ENCODE measurements at places on chromosomes 4 and X.

GRCh38 chr4:89837385-89837992 is 528 bp upstream of the SNCA start:
- peak; percentile 41 for DNase-seq

GRCh38 chr4:155907556-155907955 is 4.1 kb downstream of the TDO2 start:
- DNase-seq = no peak

GRCh38 chr4:2341261-2341841 is 77.1 kb downstream of the ZFYVE28 start:
- no peak for DNase-seq

GRCh38 chr4:102022343-102022742 is 231.8 kb downstream of the BANK1 start:
- no peak for DNase-seq

DNA sequence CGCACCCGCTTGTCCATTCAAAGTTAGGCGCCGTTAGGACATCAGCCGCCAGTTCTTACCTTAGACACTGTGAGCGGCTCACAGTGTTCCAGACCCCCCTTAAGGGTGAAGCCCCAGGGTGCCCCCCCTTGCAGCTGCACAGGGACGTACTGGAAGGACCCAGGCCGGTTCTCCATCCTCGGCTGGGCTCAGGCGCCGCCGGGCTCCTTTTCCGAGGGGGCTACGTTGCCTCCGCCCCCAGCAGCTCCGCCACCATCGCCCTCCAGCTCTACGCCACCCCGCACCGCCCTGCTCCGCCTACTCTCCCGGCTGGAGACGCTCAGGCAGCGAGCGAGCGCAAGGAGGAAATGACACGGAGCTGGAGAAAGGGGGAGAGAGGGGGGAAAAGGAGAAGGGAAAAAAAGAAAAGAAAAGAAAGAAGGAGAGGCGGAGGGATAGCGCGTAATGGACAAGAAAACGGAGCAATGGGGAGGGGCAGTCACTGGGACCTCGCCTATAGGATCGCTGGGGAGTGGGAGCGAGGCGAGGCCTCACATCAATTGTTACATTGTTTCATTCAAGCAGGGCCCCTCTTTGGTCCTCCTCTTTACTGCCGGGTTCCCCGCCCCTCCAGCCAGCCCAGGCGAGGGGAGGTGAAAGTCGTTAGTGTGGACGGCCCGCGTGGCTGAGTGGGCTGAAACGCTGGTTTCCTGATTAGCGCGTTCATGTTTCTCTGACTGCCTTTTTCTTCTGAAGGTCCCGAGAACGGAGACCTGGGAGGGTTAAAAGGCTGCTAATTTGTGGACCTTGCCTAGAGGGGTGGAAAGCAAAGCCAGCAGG is at the start of gene SHROOM4:
Gene SHROOM4 (minus strand): TSS at position 352 of the 819 bp plus-strand sequence. CDS start 176 bp downstream, at position 176.
- DNase-seq = peak; percentile 68

GRCh38 chr4:145566768-145567167 is 52.4 kb upstream of the MMAA start:
- no peak for DNase-seq

DNA sequence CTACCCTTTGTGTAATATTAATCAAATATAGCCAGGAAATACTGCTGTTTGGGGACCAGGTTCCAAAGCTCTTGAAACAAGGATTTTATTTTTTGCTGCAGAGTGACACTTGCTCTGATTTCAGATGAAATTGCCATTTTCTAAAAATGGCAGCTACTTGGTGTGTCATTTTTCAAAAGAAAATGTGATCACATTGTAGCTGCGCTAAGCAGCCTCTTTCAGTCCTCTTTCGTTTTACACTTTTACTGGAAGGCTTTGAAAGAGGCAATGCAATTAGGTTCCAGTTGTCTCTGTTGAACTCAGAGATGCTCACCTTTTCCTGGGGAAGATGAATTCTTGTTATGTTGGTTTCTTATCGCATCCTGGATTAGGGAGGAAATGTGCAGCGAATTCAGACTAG is 85.1 kb downstream of the CT47B1 start:
- no peak for DNase-seq

GRCh38 chr4:164224871-164225270 is 529.1 kb upstream of the SMIM31 start:
- no peak for DNase-seq

DNA sequence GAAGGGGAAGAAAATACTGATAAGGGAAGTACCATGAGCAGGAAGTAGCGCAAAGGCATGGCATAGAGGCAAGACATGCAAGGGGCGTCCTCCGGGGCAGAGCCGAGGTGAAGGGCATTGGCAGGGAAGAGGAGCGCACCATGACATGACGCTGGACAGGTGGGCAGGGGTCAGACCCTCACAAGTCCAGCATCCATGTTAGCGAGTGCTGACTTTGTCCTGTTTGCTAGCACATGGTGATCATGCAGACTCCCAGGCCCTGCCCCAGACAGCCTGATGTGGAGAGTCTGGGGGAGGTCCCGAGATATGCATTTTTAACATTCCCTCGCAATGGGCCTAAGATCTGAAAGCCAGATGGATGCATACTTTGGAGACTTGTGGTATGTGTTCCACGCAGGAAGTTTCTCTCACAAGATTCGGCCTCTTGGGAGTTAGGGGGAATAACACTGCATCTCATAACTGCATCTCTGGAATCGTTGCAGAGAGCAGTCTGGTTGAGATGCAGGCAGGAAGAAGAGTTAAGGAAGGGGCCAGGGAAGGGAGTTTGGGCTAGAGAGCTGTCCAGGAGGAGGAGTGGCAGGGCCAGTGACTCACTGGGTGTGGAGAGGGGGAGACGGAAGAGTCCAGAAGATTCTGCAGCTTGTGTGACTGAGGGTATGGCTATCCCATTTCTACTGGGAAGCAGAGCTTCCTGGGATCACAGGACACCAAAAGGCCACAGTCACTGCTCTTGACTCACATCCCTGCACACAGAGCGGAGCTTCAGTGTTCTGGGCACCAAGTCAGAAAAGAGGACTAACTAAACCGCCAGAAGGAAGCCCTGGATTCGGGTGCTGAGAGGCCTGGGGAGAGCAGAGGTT is 59.7 kb downstream of the FAM184B start:
- DNase-seq = no peak

- no peak for DNase-seq
These were observed 110.7 kb upstream of the GALNT7 start for GRCh38 chr4:173057901-173058300.

DNA sequence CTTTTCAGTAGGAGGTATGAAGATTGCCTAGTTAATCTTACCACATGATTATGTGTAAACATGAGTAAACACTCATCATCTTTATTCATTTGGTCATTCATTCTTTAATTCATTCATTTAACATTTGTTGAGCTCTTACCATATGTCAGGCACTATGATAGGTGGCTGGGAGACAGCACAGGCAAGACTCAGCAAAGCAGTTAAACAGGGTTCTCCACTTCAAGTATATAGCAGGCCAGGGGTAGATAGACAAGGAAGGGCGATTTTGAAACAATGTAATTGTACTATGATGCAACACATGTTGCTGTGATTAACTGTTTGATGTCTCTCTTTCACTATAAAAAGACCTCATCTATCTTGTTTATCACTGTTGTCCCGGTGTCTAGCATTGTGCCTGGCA is 84.3 kb upstream of the GPR101 start:
- no peak for DNase-seq

GRCh38 chr4:98641376-98641775 is 17.0 kb downstream of the TSPAN5 start:
- DNase-seq = no peak

DNA sequence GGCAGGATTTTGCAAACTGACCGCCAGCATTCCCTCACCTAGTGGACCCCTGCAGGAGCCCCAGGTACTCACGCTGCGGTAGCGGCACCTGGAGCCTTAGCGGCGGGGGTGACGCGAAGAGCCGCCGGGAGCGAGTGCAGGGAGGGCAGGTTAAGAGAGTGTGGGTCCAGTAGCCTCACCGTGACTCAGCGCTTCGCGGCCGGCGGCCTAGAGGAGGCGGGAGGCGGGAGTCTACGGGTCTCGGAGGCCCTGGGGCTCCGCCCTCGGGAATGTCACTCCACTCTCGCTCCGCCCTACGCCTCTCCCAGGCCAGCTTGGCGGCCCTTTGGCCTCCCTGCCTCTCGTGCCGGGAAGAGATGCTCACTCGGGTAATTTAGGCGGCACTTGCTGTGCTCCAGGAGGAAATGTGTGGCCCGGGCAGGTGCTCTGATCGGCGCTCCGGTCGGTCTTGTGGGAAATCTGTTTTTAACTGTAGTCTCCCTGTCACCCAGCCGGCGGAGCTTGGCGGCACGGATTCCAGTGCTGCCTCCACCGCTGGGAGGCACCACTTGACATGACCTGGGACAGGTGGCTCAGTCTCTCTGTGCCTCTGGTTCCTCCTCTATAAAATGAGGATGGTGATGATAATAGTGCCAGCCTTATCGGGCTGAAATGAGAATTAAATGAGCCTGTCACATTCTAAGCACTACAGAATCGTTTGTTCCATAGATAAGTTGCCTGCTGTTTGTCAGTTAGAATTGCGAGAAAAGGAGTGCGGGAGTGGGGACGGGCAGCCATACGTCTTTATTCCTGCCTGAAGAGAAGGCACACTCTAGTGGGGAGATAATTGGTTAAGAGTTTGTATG is at the start of gene PIR:
Gene PIR (minus strand): TSS at position 216 of the 845 bp plus-strand sequence. CDS start 2,076 bp downstream, outside the sequence.
- DNase-seq = peak; percentile 75

- DNase-seq = no peak
These were observed 368.9 kb upstream of the CTSO start for GRCh38 chr4:156322592-156322991.

Data from hippocampal formation (tissue), 2 donors.